ENCODE measurements at places on chromosomes 12 and 14.

- no peak for DNase-seq
Measured at GRCh38 chr12:55771736-55772135, 28.8 kb downstream of the GDF11 start.

DNA sequence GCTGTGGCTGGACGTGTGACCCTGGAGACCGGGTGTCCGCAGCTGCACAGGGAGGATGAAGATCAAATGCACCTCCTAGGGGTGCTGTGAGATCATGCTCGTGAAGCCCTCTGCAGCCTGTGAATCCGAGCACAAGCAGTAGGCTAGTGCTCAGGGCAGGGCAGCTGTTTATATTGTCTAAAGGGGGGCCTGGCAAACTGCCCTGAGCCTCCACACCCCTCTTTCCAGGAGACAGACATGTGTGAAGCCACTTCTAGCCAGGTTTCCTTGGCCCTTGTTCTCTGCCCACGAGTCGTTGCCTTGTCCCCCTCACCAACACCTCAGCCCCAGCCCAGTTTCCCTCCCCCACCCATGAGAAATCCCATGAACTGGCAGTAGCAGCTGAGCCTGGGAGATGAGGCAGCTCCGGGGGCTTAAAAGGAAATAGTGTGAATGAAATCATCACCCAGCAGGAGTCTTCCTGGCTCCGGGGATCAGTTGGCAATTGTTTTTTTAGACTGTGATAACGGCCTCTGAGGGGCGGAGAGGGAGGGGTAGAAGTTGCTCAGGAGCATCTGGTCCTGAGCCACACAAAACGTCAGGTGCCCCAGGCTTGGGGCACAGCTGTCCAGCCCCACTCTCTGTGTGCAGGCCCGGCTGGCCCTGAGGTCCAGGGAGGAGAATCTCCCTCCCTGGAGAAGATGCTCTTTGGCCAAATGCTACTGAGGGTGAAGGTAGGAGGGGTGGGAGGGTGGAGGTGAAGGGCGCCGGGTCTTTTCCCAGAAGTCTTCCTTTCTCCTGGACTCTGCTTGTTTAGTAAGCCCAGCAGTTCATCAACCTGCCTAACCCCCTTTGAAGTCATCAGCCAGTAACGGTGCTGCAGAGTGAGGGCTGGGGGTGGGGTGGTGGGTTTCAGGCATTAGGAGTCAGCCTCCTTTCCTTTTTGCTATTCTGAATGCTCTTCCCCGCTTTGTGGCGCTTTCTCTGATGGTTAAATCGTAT lies 4.0 kb downstream of the FGF6 start:
- no peak for DNase-seq

- DNase-seq = no peak
Measured at GRCh38 chr12:101616027-101616494, 21.3 kb downstream of the MYBPC1 start.

DNA sequence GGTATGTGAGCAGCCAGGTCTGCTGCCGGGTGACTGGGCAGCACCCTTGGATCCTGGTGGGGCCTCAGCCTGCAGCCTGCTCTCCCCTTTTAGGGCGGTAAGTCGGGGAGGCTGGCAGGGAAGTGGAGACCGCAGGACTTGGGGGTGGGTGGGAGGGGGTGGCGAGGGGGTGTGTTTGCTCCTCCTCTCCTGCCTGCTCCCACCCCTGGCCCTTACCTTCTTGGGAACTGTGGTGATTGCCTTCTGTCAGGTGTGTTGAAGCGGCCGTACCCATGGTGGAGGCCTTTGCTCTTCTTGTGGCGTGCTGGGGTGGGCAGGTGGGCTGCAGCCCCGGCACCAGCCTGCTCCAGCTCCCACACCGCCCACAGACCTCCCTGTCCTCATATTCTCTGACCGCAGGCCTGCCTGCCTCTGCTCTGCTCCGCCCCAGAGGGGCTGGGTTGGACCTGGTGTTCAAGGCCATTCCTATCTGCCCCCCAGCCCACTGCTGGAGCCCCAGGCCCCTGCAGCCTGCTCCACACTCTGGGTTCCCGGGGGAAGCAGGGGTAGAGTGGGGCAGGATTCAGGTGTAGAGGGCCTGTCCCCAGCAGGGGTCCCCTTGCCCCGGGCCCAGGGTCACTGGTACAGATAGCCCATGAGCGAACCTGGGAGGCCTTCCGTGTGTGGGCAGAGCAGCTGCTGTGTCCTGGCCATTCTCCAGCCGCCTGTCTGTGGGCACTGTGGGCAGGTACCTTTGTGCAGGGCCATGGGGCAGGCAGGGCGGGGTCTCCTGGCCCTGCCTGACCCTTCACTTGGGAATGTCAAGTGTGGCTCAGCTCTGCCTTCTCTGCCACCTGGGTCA lies 5.2 kb downstream of the TEDC1 start:
- no peak for DNase-seq

GRCh38 chr14:31320216-31320615 lies 100.1 kb downstream of the HEATR5A start:
- DNase-seq = no peak

- no peak for DNase-seq
Measured at GRCh38 chr14:100402631-100403030, 79.5 kb downstream of the SLC25A47 start.

GRCh38 chr12:115998119-115998633 lies 279.3 kb downstream of the MED13L start:
- no peak for DNase-seq

- DNase-seq = no peak
Measured at GRCh38 chr12:111201495-111202236, 167.2 kb downstream of the PHETA1 start.

GRCh38 chr12:68206446-68206845 lies 19.2 kb downstream of the IL26 start:
- DNase-seq = no peak

DNA sequence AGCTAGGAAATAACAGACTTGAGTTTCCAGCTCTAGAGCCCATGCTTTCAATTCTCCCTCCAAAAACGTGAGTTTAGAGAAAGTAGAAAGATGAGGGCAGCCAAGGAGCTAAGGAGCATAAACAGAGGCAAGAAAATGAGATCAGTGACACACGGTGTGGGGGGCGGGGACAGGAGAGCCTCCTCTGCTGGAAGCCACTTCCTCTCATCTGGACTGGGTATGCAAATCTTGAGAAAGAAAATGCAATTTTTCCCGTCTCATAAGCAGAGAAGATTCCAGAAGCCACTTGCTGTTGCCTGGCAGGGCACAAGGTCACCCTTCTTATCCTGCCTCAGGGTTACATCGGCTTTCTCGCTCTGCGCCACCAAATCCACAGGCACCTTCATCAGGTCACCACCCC lies 6.0 kb downstream of the OR10P1 start:
- no peak for DNase-seq

DNA sequence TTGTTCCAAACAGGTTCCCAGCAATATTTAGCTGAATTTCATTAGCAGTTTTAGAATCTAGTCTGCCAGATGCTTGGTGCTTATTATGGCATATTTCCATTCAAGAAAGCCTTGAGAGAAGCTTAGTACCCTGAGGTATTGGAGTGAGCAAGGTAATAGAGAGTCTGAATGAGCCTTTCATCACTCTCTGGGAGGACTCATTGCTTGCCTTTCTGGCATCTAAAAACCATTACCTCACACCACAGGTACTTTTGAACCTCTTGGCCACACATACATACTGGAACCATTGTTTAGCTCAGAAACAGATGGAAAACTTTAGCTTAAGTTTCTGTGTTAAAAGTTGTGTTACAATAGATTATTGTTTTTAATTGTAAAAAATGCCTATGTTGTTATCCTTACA lies 27.4 kb upstream of the KCNH3 start:
- no peak for DNase-seq

DNA sequence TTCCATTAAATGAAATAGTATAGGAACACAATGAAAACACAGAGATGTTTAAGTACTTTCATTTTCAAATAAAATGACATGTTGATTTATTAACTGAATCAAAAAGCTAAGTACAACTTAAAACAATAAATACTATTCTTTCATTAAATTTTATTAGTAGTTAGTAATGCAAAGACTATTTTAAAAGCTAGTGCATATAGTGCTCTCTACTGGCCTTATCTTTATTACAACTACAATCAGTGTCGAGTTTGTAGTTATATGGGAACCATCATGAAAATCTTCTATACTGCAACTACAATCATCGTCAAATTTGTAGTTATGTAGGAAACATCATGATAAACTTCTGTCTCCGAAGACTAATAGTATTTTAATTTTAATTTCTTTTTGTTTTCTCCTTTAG lies 8.9 kb upstream of the LIN7A start:
- no peak for DNase-seq

DNA sequence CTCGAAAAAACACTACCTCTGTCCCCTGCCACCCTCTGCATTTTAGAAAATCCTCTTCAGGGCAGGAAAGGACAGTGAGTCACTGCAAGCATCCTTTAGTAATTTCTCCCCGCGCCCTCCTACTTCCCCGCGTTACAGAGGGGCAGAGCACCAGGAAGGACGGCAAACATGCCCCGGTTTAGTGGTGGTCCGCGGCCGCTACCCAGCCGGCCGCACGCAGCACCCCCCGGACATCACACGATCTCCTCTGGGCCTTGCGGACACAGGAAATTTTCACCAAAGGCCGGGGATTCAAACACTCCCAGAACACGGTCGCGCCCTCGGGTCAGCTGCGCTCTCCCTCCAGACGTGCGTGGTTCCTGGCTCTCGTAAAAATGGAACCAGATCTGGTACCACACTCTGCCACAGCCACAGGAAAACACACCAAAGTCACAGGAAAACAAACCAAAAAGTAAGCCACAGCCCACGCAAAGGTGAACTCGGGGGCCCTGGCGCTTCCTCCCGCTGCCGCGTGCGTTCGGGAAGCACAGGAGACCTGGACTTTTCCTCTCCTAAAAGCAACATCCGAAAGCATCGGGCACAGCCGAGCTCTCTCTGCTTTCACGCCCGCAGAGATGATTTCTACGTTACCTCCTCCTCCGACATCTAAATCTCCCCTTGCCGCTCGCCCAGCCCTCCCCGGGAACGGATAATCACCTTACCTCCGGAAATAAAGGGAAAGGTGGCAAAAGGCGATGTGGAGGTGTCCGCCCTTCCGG lies 839 bp downstream of the SLC38A1 start:
- DNase-seq = no peak

GRCh38 chr14:45651890-45652289 lies 398.9 kb upstream of the MIS18BP1 start:
- DNase-seq = no peak

- peak; percentile 7 for DNase-seq
Measured at GRCh38 chr12:116708826-116709756, 28.8 kb downstream of the SPRING1 start.

DNA sequence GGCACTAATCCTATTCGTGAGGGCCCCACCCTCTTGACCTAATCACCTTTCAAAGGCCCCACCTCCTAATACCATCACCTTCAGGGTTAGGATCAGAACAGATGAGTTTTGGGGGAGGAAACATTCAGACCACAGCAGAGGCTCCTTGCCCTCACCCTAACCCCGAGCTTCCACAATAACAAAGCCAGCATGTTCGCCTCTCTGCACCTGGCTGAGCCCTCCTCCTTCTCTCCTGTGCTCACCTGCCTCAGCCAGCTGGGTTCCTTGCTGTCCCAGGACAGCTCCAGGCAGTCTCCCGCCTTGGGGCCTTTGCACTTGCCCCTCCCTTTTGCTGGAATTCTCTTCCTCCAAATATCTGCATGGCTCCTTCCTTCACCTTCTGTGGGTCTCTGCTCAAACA lies 9.7 kb upstream of the RAN start:
- DNase-seq = no peak

GRCh38 chr12:65667932-65668331 lies 156.4 kb upstream of the HMGA2 start:
- no peak for DNase-seq

DNA sequence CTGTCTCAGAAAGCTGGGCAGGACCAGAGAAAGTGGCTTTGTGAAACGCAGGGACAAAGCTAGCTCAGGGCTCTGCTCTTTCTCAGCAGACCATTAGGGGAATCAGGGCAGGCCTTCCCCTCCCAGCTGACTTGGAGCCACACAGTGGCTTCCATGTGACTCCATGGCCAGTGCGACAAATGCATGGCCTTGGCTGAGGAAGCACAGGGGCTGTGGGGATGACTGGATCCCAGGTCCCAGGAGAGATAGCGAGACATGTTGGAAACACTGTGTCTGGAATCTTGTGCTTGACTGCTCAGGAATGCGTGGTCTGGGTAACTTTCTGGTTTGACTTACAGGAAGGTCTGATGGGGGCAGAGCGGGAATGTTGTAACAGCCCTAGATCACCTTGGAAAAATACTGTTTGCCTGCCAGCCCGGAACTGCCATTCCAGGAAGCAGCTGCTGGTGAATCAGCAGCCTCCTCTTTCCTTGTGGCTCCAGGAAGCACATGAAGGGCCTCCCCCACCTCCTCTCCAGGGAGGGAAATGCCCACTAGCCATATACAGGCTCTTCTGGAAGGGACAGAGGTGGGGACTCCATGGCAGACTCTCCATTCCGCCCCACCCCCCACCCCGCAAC lies 133.5 kb upstream of the HIF1A start:
- no peak for DNase-seq

- DNase-seq = no peak
Measured at GRCh38 chr14:60640859-60641741, 8.2 kb downstream of the SIX1 start.

GRCh38 chr14:73741386-73741875 lies 27.2 kb upstream of the PNMA1 start:
- peak; percentile 56 for DNase-seq

DNA sequence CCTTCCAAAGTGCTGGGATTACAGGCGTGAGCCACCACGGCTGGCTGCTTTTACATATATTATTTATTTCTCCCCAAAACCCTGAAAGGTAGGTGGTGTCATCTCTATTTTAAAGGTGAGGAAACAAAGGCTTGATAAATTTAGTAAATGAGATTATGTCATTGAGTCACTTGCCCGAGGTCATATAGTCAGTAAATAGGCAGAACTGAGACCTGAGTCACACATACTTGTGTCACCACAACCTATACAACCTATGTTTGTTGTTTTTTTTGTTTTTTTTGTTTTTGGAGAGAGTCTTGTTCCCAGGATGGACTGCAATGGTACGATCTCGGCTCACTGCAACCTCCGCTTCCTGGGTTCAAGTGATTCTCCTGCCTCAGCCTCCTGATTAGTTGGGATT lies 12.8 kb downstream of the TSFM start:
- DNase-seq = no peak

GRCh38 chr14:94483729-94484275 lies 7.8 kb upstream of the SERPINA9 start:
- no peak for DNase-seq

DNA sequence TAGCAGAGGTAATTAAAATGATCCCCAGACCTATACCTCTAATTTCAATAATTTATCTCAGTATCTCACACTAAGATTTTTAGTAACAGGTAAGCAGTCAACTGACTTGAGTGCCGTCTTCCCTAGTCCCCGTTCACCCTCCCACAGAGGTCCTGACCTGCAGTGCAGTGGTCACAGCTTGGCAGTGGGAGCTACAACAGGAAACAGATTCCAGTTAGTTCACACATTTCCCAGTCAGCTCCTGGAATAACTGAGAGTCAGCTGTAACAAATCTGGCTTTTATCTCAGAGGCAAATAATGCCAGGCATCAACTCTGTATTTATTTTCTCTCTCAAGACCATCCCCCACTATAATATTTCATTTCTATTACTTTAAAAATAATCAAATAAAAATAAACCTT lies 308.2 kb downstream of the ATP23 start:
- DNase-seq = no peak

- no peak for DNase-seq
Measured at GRCh38 chr14:41297576-41298327, 308.9 kb upstream of the LRFN5 start.
